Stimulated activated CD4-positive, alpha-beta T cell treated with anti-CD3 and anti-CD28 coated beads, Interleukin-2, amount 100 ng/mL, for 48 hours (primary cell): ENCODE measurements at places on chromosomes 1 and 21.

DNA sequence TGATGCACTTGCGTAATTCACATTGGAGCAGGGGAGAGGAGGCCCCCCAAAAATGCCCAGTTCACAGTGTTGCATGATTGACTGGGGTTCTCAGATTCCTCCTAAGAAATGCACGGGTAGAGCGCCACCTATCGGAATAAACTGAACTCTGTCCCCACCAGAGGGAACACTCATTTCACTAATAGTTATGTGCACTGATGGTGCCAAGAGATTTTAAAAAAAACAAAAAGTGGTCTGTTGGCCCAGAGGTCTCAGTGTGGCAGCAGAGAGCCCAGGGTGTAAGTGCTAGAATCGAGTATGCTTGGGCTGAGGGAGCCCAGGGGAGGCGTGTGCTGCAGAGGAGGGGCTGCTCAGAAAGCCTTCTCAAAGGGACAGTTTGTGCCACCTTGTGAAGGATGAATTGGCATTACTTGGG, 6.9 kb downstream of the PINK1 start:
- DNase-seq = peak; percentile 44

GRCh38 chr1:45007311-45007710, 3.8 kb downstream of the HECTD3 start:
- DNase-seq = no peak

DNA sequence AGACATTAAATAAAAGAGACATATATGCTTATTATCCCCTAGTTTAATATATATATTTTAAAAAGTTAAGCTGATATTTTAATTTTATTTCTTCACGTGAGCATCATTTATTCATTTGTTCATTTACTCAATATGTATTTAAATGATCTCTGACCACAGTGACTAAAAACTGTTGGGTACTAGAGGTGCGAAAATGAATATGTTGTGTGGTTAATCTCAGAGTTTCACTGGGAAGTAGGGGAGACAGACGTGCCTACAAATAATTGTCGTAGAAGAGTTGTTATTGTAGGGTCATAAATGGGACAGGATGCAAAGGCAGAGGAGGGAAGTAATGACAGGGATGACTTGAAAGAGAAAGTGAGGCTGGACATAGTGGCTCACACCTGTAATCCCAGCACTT, 213.0 kb upstream of the CACYBP start:
- no peak for DNase-seq

DNA sequence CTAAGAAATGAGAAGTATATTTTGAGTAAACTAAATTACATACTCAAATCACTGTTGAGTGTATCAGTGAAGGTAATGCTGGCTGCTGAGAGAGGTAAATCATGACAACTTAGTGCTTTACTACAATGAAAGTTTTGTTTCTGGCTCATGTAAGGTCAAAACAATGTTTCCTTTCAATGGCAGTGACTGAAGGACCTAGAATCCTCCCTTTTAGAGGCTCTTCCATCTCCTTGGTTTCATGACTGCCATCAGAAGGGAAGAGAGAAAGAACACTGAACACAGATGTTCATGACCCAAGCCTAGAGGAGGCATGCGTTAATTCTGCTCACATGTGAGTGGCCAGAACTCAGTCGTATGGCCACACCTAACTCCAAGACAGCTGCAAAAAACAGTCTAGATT, 130.6 kb downstream of the AKT3 start:
- DNase-seq = no peak

DNA sequence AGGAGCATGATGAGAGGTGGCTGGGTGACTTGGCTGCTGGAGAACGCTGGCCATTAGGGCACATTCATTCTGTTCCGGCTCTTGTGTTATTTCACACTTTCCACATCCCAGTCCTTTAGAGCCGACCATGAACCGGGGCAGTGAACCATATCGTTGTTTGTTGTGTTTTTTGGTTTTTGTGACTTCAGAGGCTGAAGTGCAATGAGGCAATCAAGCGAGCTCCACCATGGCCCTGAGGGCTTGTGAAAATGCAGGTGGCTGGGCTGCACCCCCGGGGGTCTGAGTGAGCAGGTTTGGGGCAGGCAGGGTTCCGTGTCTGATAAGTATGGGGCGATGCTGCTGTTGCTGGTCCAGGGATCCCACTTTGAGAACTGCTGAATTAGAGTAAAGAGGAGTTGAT, 23.7 kb downstream of the ABCG1 start:
- no peak for DNase-seq

DNA sequence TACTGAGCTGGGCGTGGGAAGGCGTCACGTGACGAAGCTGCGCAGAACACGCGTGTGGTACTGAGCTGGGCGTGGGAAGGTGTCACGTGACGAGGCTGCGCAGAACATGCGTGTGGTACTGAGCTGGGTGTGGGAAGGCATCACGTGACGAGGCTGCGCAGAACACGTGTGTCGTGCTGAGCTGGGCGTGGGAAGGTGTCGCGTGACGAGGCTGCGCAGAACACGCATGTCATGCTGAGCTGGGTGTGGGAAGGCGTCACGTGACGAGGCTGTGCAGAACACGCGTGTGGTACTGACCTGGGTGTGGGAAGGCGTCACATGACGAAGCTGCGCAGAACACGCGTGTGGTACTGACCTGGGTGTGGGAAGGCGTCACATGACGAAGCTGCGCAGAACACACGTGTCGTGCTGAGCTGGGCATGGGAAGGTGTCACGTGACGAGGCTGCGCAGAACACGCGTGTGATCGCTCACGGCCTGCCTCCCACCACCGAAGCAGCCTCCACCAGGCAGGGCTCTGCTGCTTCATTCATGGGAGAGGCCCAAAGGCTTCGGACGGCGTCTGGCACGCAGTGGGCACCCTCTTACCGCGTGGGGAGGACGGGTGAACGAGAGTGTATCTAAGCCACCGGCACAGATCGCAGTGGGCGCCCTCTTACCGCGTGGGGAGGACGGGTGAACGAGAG, 24.0 kb downstream of the CFAP74 start:
- no peak for DNase-seq

- no peak for DNase-seq
These were observed 90.4 kb downstream of the INTS7 start for GRCh38 chr1:211944733-211945500.

DNA sequence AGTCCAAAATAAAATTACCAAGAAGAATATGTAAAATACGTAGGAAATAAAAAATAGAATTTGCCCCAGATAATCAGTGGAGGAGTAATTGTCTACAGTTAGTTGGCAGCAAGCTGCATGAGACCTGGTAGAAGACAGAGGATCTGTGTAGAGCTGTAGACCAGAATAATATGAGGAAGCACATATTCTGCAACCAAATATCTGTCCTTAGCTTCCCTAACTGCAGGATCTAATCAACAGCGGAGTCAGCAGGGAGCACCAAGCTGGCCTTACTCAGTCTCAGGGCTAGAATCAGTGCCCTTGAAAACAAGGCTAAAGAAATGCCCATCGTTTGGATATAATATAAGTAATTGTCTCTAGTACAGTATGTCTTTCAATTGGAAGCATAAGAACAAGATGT, 6.1 kb upstream of the GCSAML start:
- no peak for DNase-seq

DNA sequence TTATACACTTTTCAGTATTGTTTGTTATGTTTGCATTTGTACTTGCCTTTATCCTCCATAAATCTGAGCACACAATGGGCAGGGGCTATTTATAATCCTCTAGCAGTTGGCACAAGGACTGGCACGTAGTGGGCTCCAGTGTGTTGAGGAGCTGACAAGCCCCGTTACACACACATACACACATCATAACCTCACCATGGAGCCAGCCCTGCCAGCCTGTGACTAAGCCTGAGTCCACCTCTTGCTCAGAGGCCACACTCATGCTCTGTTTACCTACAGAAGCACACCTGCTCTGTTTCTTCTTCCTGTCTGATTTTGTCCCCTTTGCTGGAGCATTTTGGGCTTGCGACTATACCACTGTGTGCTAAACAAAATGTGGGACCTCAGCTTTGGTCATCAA, 64.5 kb upstream of the SPATA6 start:
- DNase-seq = no peak

DNA sequence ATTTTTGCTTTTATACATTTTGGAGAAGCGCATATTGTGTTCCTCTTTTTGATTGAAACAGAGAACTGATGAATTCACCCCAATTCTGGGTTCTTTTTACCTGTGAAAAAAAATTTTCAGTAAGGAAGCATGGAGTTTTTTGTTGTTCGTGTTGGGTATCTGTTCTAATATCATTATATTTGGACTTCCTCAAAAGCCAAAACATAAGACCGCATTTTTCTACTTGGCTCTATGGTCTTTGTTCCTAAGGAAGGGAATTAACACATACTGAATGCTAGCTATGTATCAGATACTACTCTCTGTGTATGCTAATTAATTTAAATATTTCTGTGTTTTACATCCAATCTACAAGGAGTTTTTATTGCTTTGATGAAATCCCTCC, 12.9 kb downstream of the EPB41 start:
- no peak for DNase-seq

DNA sequence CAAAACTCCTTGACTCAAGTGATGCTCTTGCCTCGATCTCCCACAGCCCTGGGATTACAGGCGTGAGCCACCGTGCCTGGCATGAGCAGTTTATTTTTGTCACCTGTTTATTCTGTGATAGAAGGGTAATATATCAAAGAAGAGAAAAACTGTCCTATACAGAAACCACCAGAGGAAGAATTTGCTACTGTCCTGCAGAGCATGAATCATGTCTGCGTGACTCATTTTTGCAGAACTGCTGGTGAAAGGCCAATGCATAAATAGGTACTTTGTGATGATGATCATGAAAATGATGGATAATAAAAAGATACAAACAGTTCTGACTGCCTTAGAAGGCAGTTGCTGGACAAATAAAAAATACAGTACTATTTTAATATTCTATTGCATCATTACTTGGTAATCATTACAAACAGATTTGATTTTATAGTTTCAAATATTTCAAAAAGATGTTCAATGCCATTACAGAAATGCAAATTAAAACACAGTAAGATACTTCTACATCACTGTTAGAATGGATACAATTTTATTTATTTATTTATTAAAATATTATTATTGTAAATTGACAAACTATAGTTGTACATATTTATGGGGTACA, 26.5 kb downstream of the RIPPLY3 start:
- DNase-seq = no peak

DNA sequence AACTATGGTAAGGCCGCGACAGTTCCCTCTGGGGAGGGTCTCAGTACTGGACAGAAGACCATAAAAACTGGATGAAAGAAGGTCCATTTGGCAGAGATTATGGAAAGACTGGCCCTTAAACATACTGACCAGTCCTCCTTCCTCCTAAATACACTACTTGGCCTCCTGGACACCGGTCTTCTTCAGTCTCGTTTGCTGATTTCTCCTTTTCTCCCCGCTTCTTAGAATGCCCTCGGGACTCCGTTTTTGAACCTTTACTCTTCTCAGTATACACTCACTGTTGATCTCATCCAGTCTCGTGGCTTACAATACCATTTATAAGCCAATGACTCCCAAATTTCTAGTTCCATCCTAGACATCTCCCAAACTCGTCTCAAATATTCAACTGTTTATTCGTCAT, 694 bp upstream of the MRPL9 start:
- no peak for DNase-seq

DNA sequence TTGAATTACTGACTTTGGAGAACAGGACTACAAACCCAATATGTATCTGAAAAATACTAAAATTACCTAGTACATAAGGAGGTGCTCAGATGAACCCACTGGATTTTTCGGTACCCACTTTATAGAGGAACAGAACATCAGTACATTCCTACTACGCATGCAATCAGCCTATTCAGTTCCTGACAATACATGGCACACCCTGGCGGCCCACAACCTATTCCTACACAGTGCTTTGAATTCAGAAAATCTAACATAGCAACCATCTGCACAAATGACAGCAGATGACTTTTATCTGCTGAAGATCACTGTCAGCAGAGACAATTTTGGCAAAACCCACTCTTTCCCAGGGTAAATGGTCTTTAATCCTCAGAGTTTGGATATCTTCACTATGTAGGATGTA, 257.1 kb upstream of the GREM2 start:
- DNase-seq = no peak

DNA sequence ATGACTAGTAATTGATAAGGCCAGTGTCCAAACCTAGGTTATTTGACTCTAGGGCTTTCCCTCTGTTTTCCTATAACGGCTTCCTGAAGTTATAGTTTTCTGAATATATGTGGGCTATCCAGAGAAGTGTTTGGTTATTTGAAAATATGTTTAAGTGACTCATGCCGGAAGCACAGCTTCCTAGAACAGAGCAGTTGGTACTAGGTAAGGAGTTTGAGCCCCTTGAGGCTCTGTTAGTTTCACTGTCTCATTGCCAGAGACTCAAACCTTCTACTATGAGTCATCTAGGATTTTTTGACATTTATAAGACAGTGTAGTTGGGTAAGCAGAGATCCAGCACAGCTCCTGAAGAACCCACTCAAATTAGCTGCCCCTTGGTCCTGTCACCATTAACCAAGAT, 27.1 kb upstream of the LEPR start:
- peak; percentile 11 for DNase-seq

GRCh38 chr1:236471653-236472052, 52.1 kb upstream of the LGALS8 start:
- DNase-seq = no peak

DNA sequence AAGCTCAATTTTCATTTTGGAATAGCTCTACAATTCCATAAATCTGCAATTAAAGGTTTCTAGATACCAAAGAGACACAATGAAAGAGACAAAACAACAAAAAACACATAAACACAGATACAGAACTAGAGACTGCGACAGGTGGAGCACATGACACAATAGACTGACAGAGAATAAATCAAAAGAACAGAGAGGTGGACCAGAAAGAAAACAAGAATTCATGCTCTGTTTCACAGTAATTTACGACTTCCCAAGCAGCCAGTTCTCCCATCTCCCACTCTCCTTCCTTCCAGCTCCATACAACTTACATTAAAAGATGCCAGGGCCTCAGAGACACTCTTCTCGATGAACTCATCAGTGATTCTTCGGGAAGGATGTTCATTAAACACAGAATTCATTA, 15.1 kb upstream of the RBM8A start:
- DNase-seq = no peak

GRCh38 chr1:18011703-18012102, 95.9 kb upstream of the IGSF21 start:
- no peak for DNase-seq
